T-helper 1 cell (primary cell): ENCODE measurements at places on chromosomes 6 and 20.

DNA sequence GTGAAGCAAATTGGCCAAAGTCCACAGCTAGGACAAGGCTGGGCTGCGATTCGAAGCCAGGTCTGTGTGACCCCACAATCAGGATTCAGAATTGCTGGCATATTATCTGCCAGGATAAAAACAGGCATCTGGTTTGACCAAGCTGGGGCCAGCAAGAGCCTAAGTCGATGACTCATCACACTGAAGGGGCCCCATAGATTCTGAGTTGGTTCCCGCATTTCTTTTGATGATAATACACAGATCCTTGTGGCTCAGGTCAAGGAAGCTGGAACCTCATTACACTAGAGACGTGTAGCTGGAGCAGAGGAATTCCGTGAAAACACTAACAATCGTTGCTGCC lies 6.5 kb downstream of the KCNB1 start:
- DNase-seq, result no peak

- DNase-seq, result no peak
These were observed 8.2 kb downstream of the GCNT2 start for GRCh38 chr6:10529231-10529801.

DNA sequence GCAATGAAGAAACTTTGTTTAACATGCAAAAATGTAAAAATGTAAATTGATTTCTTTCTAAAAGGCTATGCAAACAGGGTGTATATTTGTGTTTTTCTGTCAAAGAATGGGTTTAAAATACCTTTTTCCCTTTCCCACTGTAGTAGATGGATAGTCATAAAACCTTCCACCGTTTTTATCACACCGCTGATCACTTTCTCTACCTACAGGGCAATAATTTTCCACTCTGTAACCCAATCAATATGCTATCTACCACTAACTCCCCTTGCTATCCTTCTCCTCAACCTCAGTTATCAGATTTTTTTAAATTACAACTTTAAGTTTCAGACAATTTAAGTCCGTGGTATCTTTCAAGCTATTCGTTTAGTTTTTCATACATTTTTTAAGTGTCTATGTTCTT lies 91.4 kb upstream of the ARID1B start:
- no peak for DNase-seq

DNA sequence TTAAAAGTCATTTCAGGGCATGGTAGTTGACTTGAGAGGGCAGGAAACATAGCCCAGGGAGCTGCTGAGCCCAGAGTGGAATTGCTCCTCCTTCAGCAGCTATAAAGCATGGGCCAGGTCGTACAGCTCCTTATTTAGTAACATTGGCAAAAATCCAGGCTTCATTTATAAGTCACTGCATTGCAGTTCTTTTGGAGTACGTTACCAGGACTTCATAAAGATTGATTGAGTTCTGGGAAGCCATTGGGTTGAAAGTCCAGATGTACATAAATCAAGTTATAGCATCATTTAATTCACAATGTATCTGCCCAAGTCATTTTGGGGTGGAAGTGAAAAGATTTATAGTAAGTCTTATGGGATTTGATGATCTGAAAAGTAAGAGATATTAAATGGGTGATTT lies 53.0 kb upstream of the ANKEF1 start:
- DNase-seq, result no peak

DNA sequence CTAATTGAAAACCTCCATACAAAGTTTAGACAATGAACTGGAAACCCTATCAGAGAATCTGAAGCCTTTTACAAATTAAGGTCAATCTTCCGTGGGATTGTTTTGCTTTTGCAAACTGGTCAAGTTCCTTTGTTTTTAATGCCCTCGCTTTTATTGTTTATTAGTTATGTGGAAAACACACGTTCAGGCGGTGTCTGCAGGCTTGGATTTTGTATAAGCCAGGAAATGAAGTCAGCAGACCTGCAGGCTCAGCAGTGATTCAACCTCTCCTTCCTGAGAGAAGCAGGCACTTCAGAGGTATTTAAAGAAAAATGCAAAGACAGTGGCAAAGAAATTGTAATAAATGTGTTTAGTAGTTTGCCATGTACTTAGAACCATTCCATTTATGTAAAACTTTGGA lies 103.4 kb upstream of the PDE10A start:
- no peak for DNase-seq

GRCh38 chr6:73675466-73676098 lies 20.4 kb upstream of the CD109 start:
- peak; percentile 15 for DNase-seq

GRCh38 chr6:10418862-10419748 lies 4.2 kb upstream of the TFAP2A start:
- DNase-seq, result no peak

GRCh38 chr6:12385316-12385715 lies 95.2 kb downstream of the EDN1 start:
- DNase-seq, result no peak

- DNase-seq, result no peak
These were observed 52.6 kb upstream of the DACT2 start for GRCh38 chr6:168371981-168372711.

DNA sequence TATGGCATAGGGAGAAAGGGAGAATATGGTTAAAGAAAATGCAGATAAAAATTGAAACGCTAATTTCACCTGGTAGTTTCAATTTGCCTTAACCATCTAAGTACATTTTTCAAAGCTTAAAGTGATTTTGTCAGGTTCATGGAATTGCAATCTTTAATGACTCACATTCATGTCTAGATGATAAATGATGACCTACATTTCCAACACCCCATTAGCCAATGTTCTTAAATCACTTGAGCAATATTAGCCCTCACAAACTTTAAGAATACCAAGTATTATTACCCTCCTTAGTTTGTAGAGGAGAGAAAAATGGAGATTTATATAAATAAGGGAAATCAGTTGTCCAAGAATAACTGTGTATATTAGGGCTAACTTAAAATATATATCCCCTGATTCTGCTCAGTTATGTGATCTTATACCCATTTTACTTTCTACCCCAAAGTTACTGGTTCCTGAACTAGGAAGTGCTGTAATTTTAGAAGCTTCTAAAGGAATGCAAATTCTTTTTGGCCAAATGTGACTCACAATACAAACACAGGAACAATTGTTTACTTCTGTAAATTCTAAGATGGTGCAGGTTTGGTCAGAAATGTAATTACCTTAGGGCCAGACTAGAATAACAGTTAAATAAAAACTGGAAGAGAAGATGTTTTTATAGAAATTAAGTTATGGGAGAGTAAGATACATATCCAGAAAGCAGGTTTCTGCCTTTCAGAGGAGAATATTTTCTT lies 34.5 kb downstream of the TPBG start:
- no peak for DNase-seq

- no peak for DNase-seq
These were observed 117.9 kb downstream of the GMDS start for GRCh38 chr6:2127484-2127911.
